ENCODE measurements at places on chromosomes 6 and 20.
A peak's percentile ranks its signal among the peaks of the same experiment; 100 is the strongest.

GRCh38 chr6:79733388-79733787 lies 102.3 kb downstream of the SH3BGRL2 start:
- DNase-seq, result no peak

DNA sequence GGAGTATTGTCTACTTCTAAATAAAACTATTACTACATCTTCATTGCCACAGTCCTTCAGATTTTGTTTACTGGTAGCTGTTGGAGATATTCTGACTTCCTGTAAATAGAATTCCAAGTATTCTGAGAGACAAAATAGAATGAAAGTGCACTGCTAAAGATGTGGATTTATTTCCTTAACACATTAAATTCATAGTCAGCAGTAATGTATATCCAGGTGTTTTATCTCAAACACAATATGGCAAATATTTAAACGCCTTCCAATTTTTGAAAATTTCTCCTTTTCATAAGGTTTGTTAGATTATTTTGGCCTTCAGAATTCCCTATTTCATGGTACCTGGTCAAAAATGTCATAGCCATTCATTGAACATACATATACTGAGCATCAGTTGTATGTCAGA lies 84.3 kb upstream of the MEI4 start:
- DNase-seq, result no peak

- DNase-seq, result no peak
These were observed 201.8 kb downstream of the TTLL2 start for GRCh38 chr6:167526465-167527368.

- DNase-seq, result peak; percentile 31
These were observed 254.9 kb downstream of the PRL start for GRCh38 chr6:22041797-22042480.

DNA sequence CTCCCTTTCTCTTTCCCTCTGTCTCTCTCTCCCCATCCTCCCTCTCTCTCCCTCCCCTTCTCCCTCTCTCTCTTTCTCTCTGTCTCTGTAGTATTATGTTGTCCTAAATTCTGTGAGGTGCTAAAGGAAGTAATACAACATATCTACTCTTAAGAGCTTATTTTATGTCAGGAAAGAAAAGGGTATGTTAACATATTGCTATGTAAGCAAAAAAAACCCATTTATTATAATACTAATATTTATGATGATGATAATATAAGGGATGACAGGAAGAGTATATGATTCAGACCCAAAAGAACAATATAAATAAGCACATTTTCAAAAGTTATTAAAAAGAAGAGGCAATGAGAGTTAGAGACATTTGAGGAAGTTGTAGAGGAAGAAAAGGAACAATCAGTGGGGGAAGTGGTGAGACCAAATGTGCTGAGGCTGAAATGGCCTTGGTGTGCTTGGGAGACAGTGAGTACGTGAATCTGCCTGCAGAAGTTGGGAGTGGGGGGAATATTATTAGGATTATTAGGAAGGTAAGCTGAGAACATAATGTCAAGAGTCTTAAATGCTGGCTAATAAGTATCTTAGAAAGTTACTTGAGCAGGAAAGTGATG lies 303.6 kb upstream of the FERMT1 start:
- DNase-seq, result no peak

DNA sequence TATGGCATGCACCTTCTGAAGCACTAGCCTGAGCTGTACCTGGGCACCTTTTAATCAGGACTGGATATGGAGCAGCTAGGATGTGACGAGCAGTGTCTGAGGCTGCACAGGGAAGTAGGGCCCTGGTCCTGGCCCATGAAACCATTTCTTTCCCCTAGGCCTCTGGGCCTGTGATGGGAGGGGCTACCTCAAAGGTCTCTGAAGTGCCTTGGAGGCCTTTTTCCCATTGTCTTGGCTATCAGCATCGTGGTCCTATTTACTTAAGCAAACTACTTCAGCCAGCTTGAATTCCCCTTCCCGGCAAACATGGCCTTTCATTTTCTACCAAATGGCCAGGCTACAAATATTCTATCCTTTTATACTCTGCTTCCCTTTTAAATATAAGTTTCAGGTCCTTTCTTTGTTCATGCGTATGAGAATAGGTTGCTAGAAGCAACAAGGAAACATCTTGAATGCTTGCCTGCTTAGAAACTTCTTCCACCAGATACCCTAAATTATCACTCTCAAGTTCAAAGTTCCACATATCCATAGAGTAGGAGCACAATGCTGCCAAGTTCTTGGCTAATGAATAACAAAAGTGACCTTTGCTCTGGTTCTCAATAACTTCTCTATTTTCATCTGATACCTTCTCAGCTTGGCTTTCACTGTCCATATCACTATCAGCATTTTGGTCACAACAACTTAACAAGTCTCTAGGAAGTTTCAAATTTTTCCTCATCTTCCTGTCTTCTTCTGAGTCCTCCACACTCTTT lies 673.1 kb downstream of the HTR1B start:
- no peak for DNase-seq

DNA sequence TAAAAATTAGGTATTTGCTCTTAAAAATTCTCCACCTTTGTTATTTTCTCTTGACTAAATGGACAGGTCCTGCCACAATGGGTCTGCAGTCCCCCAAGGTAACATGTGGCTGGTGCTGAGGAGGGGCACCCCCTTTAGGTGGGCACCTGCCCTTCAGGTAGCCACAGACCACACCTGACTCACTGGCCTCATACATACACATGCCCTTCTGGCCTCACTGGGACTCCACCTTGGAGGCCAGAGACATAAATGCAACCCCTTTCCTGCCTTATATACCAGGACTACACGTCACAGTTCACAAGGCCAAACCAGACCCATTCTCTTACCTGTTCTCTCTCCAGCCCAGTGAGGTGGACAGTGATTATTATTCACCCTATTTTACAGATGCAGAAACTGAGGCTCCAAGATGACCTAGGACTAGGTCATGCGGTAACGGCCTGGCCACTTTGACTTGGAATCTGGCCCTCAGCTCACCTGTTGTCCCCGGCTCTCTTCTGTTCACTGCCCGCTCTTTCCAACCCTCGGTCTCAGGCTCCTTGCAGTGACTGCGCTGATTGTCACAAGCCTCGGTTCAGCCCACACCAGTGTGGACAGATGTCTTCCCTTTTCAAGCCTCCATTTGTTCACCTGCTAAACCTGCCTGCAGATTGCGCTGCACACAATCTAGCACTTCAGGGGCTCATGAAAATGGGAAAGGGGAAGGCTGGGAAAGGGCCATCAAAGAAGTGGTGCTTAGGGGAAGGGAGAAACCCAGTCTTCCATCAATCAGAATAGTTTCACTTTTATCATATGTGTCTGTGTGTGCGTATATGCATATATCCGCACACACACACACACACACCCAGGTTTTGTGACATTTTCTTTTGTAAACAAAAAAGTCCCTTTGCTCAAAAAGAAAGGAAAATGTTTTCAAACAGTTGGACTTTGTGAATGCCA lies 121.7 kb downstream of the BCAS1 start:
- DNase-seq, result no peak

DNA sequence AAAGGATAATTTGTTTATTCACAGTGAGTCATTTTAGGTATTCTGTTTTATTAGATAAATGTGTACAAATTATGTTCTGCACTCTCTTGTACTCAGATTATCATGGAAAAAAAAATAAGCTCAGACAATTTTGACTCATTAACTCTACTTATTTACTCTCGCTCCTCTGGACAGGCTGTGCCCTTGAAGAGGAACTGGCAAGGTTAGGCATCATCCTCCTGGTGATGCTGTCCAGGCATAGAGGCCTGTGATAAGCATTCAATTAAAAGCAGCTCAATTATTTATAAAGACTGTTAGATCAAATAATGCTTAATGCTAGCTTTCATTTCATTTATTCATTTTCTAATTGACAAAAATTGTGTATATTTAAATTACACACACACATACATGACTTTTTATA lies 518.5 kb downstream of the TENT5A start:
- DNase-seq, result no peak

Data from fibroblast of pulmonary artery (primary cell).